ENCODE measurements at places on chromosomes 3 and 15.

DNA sequence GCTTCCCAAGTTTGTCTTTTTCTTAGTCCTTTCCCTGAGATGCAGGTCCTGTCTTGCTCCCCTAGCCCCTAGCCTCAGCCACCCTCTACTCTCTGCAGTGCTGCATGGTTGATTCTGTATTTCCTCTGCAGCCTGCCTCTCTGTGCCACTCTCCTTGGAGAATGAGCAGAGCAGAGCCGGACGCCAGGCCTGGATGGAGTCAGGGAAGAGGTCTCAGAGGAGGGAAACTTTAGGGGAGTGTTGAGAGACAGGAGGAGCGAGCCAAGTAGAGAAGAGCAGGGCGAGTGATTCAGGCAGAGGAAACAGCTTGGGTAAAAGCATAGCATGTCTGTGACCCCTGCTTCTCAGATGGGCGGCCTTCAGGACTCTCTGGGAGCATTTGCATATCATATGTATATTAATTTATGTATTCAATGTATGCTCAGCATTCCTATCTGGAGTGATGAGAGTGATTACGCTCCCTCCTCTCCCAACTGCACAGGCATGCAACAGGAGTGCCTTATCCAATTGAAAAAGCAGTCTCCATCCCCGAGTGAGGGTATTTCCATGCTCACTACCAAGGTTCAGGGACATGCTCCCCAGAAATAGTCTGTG is 166.7 kb downstream of the RORA start:
- DNase-seq = no peak

- DNase-seq = peak; percentile 9
Measured at GRCh38 chr15:29208352-29208751, 61.3 kb downstream of the NSMCE3 start.

GRCh38 chr3:56025326-56025725 is 442.9 kb downstream of the ERC2 start:
- DNase-seq = peak; percentile 40

- DNase-seq = no peak
Measured at GRCh38 chr3:25125201-25125600, 302.9 kb upstream of the RARB start.

DNA sequence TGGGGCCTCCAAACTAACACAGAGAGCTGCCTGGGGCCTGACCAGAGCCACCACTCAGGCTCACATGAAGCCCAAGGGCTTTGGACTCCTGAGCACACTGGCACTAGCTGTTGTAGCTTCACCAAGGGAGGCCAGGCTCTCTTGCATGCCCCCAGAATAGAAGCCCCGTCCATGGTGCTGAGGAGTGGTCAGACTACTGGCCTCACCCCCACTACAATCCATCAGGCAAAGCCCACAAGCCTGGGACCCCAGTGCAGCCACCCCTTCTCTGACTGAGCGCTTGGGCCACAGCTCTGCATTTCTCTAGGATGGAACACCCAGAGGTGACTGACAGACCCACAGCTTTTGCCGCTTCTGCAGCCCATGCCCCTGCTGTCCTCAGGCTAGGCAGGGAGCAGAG is 180.8 kb downstream of the PYDC2 start:
- no peak for DNase-seq

Data from A673 (cell line).